Anterior cingulate cortex (tissue), 58 donors: ENCODE measurements at places on chromosomes 2 and 18.

DNA sequence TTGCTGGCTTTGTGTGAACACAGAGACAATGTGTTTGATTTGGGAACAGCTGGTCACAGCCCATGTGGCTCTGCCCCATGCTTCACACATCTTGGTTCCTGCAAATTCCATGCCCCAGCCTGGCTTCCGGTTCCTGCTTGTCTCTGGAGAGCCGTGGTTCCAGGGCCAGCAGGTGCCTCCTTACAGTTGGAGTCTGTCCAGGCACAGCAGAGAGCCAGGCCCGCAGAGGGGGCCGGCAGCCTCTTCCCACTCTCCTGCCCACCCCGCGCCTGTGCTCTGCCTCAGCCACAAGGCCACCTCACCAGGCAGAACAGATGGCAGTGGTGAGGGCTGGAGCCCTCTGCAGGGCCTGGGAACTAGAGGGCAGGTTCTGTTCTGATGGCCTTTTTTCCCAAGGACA lies 81.5 kb downstream of the LDLRAD4 start:
- no peak for DNase-seq

- DNase-seq: no peak
These were observed 61.8 kb downstream of the ATP8B1 start for GRCh38 chr18:57741273-57741672.

- no peak for DNase-seq
These were observed 298.5 kb downstream of the PAX3 start for GRCh38 chr2:222000326-222000725.

DNA sequence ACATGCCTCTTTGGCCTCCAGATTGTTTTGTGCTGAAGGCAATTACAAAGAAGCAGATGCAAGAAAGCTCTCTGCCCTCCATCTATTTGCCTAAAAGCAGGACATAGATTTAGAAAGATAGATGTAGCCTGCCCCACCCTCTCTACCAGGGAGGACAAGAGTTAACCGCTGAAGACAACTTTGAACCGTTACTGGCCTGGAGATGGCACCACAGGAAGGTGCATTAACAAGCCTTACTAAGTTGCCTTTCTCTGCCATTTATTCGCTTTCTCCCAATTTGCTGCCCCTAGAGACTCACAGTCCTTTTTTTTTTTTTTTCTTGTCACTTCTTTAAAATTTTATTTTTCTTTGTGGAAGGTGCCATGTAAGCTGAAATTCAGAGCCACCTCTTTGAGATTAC lies 28.8 kb upstream of the RMDN2 start:
- no peak for DNase-seq

GRCh38 chr2:54271843-54272627 lies 16.0 kb upstream of the TSPYL6 start:
- DNase-seq: no peak
